ENCODE measurements at places on chromosomes 11 and 22. TPM values are rescaled to one million over a fixed set of nuclear protein-coding genes. Genes with fewer than 3 reads are reported as not detected.

XKR3 gene
- total RNA-seq, result not detected

KRTAP5-1 gene
- total RNA-seq, result not detected

ZNF280B gene
- total RNA-seq, result 2.7 TPM

C11orf42 gene
- total RNA-seq, result not detected

CEP126 gene
- 0.27 TPM for total RNA-seq

SGSM1 gene
- 0.42 TPM for total RNA-seq

Data from T-helper 1 cell treated with Interleukin-12 subunit alpha and Interleukin-12 subunit beta and Interleukin-4 antibody, amounts not matched to agents 30 ng/mL and 1 ng/mL, for 36 hours (primary cell).